ENCODE measurements at places on chromosomes 1 and 21. TPM values are rescaled to one million over a fixed set of nuclear protein-coding genes. Genes with fewer than 3 reads are reported as not detected.

GRCh38 chr21:33027401-33028286 lies 1.9 kb downstream of the OLIG2 start:
- DNase-seq, result no peak

DNA sequence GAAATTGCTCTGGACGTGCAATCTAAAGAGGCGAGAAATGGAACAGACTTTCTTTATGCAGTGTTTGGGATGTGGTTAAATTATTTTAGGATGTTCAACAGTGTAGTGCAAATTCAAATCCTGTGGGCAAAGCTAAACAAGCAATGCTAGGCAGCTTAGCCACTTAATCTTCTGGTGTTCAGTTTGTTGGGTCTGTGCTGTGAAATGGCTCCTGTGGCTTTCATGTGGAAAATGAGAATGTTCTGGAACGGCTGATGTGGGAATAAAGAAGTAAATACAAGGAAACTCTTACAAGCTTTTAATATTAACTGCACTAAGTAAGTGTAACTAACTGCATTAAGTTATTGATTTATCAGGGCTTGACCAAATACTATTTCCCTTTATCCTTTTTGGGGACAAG lies 766.6 kb downstream of the ADGRL2 start:
- peak; percentile 89 for DNase-seq

- peak; percentile 76 for DNase-seq
Observed at GRCh38 chr1:52970149-52970548, 43.1 kb downstream of the SCP2 start.

The SLC35F3 gene
- total RNA-seq, result 2.7 TPM

Data from renal cortical epithelial cell (primary cell).